Activated B cell treated with CpG ODN at 0.5 μM for 24 hours (primary cell): ENCODE measurements at places on chromosomes 6 and 20. TPM values are rescaled to one million over a fixed set of nuclear protein-coding genes. Genes with fewer than 3 reads are reported as not detected.

- no peak for DNase-seq
- H3K36me3 ChIP-seq: no peaks in the 10 kb centered on the region
- no peaks in the 10 kb centered on the region for H3K4me1 ChIP-seq
- H3K4me3 ChIP-seq: no peak overlapping the region
- no peak overlapping the region for H3K27ac ChIP-seq
Measured at GRCh38 chr20:52075400-52075799, 116.2 kb downstream of the ZFP64 start.

- H3K36me3 ChIP-seq: no peaks in the 10 kb centered on the region
- H3K27ac ChIP-seq: no peak overlapping the region
- no peak overlapping the region for H3K4me3 ChIP-seq
- peaks cover 3% of the 10 kb centered on the region for H3K27me3 ChIP-seq
Measured at GRCh38 chr20:22836211-22836610, 198.9 kb upstream of the SSTR4 start.

- DNase-seq: no peak
- H3K27me3 ChIP-seq: no peaks in the 10 kb centered on the region
- peaks cover 27% of the 10 kb centered on the region for H3K36me3 ChIP-seq
- H3K27ac ChIP-seq: no peak overlapping the region
- no peak overlapping the region for H3K4me3 ChIP-seq
Measured at GRCh38 chr6:111661541-111662061, 55.9 kb upstream of the TRAF3IP2 start.

GRCh38 chr6:14748679-14749078 lies 497.2 kb upstream of the JARID2 start:
- DNase-seq: no peak
- peaks cover 11% of the 10 kb centered on the region for H3K4me1 ChIP-seq
- no peaks in the 10 kb centered on the region for H3K36me3 ChIP-seq
- H3K4me3 ChIP-seq: no peak overlapping the region

GRCh38 chr6:105489216-105489530 lies 86.3 kb upstream of the PREP start:
- no peaks in the 10 kb centered on the region for H3K36me3 ChIP-seq
- H3K4me1 ChIP-seq: peaks cover 2% of the 10 kb centered on the region
- no peak for DNase-seq
- peaks cover 2% of the 10 kb centered on the region for H3K27me3 ChIP-seq
- no peak overlapping the region for H3K27ac ChIP-seq

- H3K27ac ChIP-seq: no peak overlapping the region
- no peaks in the 10 kb centered on the region for H3K36me3 ChIP-seq
- no peak overlapping the region for H3K4me3 ChIP-seq
- H3K27me3 ChIP-seq: no peaks in the 10 kb centered on the region
Measured at GRCh38 chr6:55819811-55820210, 55.6 kb downstream of the BMP5 start.

DNA sequence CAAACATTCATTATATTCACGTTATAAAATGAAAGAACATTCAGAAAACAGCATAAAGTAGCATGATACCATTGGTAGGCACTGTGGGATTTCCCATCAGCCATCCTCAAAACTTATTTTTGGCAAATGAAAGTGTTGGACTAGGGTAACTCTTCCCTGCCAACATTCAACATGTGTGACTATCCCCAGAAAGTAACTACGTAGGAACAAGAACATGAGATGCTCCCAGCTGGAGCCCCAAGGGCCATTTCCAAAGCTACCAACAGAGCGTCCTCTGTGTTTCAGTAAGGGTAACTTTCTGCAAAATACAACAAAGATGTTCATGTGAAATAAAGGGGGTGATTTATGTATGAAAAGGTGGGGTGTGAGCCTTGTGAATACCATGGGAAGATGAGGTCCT lies 28.4 kb upstream of the PTPN1 start:
- H3K27ac ChIP-seq: no peak overlapping the region
- peaks cover 43% of the 10 kb centered on the region for H3K4me1 ChIP-seq
- peaks cover 2% of the 10 kb centered on the region for H3K36me3 ChIP-seq
- no peaks in the 10 kb centered on the region for H3K27me3 ChIP-seq
- H3K4me3 ChIP-seq: no peak overlapping the region

- peak overlapping the region; percentile 55 for H3K4me3 ChIP-seq
- no peaks in the 10 kb centered on the region for H3K27me3 ChIP-seq
- DNase-seq: no peak
- H3K36me3 ChIP-seq: peaks cover 37% of the 10 kb centered on the region
Measured at GRCh38 chr20:1377341-1377871, 15.4 kb downstream of the FKBP1A start.

DNA sequence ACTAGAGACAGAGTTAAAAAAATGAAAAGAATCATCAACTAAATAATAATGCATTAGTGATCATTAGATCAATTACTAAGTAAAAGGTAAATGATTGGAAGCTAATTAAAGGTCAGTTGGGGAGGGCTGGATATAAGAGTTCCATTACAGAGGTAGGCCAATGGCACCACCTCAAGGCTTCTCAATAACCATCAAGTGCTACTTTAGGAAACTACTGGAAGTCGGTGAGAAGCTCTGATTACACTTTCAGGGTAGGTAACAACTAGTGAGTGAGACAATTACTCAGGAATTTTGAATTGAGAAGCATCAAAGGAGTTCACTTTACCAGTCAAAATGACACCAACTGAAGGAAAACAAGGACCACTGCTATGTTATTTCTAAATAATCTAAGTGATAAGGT lies 90.2 kb upstream of the HDAC2 start:
- no peak overlapping the region for H3K4me3 ChIP-seq
- no peaks in the 10 kb centered on the region for H3K36me3 ChIP-seq
- no peak overlapping the region for H3K27ac ChIP-seq
- H3K27me3 ChIP-seq: no peaks in the 10 kb centered on the region
- peaks cover 1% of the 10 kb centered on the region for H3K4me1 ChIP-seq
- no peak for DNase-seq

GRCh38 chr20:57402206-57403125 lies 11.3 kb downstream of the RBM38 start:
- peaks cover 80% of the 10 kb centered on the region for H3K36me3 ChIP-seq
- no peaks in the 10 kb centered on the region for H3K27me3 ChIP-seq
- DNase-seq: no peak

GRCh38 chr6:108822401-108822800 lies 25.8 kb upstream of the ARMC2 start:
- no peak overlapping the region for H3K27ac ChIP-seq
- peaks cover 8% of the 10 kb centered on the region for H3K27me3 ChIP-seq
- H3K4me3 ChIP-seq: no peak overlapping the region

Gene TP53TG5
- total RNA-seq: not detected in 2 replicates

Gene DEFB118
- total RNA-seq: not detected in 2 replicates

Gene CLPSL1
- total RNA-seq: not detected in 2 replicates

Gene SLC24A3
- total RNA-seq: 0.07 TPM in 1 of 2 replicates, not detected in the other
